HEK293T (cell line): ENCODE measurements at places on chromosomes 7 and 10.

DNA sequence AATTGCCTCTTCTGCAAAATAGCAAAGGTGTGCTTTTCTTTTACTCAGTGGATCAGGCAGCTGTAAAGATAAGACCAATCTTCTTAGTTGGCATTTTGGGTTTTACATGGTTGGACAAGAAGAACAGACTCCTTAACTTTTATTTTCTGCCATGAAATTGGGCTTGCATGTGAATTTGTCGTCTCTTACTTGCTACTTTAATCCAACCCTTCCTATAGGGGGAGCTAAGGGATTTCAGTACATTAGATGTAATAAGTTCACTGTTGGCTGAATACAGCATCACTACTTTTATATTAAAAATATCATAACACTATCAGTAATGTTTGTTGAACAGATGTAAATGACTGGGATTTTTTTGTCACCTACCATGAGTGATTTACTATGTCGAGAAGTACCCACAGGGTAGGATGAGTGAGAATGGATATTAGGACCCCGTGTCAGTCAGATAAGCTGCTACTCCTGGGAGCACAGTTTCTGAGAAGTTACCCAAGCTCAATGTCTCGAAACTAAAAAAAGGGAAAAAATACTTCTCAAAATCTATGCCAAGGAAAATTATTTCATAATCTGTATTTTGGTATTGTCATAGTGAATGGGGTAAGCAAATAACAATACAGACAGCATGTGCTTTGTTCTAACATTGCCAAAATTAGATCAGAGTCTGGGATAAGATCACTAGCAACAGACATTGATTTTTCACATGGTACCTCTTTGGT lies 127.4 kb upstream of the AGR3 start:
- no peak for DNase-seq

DNA sequence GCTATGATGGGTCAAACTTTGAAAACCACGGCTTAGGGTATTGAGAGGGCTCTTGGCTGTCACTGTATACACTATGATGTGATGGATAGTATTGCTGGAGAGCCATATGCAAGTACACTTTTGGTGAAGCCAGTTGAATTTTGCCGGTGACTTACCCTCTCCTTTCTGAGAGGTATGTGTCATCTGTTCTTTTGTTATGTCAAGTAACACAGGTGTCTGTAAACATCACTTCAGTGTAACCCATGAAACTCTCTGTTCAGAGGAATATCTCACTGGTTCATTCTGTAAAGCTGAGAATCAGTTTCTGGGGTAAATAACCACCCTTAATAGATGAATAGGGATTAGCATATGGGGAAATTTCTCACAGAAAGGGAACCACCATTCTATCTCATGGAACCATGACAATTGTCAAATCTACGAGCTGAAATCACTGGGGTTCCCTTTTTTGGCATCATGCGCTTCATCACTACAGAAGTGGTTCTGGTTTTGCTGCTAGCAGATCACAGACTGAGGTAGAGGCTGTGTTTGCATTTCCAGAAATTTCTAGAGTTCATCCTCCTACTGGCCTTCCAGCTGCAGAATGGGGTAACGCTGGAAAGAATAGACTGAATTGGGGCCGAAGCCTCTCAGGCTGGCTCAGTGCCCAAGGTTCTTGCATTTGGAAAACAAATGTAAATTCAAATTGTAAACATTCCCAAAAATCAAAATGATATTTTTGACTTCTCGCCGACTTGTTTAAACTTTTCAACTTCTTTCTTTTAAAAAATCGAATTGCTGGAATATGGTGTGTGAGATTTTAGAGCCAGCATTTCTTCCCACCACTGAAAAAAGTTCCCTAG lies 83.3 kb upstream of the CREB5 start:
- no peak for DNase-seq

- no peak for DNase-seq
Measured at GRCh38 chr10:3636356-3637181, 148.4 kb downstream of the KLF6 start.

DNA sequence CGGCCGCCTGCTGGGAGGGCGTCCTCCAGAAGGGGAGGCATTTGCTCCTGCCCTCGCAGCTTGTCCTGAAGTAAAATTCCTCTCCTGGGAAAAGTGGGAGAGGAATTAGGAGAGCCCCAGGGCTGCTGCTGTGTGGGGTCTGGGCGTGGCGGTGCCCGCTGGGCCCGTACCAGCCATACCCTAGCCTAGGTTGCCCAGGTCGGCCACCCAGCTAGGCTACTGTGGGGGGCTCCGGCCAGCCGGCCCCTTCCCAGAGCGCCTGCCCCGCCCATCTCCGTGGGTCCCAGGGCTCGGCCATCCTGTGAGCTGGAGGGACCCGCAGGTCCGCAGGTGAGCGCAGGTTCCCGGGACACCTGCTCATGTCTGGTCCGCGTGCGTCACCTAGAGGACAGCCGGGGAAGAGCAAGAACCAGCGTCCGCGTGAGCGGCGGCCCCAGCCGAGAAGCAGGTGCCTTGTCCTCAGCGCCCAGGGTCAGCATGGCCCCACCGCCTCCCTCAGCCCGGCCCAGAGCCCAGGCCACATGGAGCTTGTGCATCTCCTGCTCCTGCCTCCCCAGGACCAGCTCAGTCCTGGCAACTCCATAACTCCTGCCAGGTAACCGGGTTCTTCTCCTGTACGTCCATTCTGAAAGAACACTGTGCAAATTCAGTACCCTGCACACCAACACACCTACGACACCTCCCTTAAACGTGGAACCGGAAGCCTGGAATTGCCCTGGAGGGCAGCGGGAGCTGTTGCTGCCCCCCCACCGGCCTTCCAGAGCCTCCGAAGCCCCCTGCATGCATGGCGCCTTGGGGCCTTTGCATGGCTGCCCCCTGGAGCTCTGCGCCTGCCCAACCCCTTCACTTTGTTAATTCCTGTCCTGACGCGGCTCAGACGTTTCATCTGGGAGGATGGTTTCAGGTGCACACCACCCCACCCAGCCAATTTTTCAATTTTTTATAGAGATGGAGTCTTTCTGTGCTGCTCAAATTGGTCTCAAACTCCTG lies 22.8 kb upstream of the FOXL3 start:
- no peak for DNase-seq

- DNase-seq: no peak
Measured at GRCh38 chr7:155660758-155661093, 16.3 kb downstream of the RBM33 start.

DNA sequence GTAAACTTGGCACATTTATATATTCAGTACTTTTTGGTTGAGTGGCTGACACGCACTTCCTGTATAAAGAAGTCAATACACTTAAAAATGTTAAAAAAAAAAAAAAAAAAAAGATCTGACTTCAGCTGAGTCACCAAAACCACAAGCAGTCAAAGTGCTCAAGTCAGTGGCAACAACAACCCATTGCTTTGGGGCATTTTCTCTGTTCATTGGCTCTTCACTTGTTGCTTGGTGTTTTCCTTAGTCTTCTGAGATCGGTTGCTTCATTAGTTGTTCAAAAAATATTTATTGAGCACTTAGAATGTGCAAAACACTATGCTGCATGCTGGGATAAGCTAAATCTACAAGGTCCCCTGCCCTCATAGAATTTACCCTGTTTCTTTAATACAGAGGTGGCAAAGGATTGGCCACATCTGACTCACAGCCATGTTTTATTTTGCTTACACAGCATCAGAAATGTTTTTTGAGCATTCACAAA lies 63.7 kb downstream of the ZNRF2 start:
- DNase-seq: no peak

GRCh38 chr7:39824456-39825200 lies 125.4 kb upstream of the CDK13 start:
- no peak for DNase-seq

GRCh38 chr10:21280971-21281572 lies 244.4 kb downstream of the SKIDA1 start:
- no peak for DNase-seq
